Muscle of leg (tissue), 16 donors: ENCODE measurements at places on chromosomes 6 and 20. TPM values are rescaled to one million over a fixed set of nuclear protein-coding genes. Genes with fewer than 3 reads are reported as not detected.

Gene TFAP2B
- under 0.01 TPM for total RNA-seq

DNA sequence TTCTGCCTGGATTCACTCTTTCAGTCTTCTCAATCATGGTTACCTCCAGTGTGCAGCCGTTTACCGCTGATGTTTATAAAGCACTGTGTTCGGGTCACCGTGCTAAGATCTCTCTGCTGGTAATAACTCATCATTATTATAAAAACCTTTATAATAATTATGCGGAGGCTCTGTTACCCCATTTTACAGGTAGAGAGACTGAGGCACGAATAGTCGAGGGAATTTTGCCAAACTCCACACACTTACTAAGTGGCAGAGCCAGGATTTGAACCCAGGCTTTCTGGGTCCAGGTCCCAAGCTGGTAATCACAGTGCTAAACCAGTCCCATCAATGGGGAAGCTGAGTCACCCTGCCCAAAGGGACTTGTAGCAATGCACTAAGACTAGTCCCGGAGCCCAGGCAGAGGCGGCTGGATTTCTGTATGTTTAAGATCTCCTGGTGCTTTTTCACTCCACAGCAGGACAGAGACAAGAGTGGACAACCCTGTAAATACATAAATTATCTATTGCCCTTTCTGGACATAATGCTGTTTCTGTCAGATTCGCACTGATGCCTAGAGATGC is 48.1 kb downstream of the SYNJ2 start:
- no peak for DNase-seq
- H3K27me3 ChIP-seq: no peaks in the 10 kb centered on the region
- H3K27ac ChIP-seq: no peak overlapping the region
- H3K36me3 ChIP-seq: peaks cover 15% of the 10 kb centered on the region

DNA sequence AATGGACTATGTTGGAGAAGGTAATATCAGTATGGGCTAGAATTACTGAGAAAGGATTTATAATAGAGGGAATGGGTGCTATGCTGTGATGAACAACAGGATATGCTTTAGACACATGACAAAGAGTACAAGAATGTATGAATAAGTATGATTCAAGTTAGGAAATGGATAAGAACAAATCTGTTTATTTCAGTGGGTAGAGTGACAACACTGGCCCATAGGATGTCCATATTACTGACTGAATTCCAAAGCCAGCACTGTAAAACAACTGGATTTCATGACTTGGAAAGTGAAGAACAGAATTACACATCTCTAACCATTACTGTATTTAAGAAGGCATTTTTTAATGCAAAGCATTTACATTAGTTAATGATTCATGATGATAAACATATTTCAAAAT is 35.9 kb downstream of the EPM2A start:
- no peaks in the 10 kb centered on the region for H3K4me1 ChIP-seq
- no peak overlapping the region for H3K27ac ChIP-seq
- no peaks in the 10 kb centered on the region for H3K36me3 ChIP-seq
- H3K27me3 ChIP-seq: no peaks in the 10 kb centered on the region
- H3K4me3 ChIP-seq: no peak overlapping the region

- no peak overlapping the region for H3K4me3 ChIP-seq
- peak; percentile 81 for DNase-seq
- no peaks in the 10 kb centered on the region for H3K4me1 ChIP-seq
- H3K27me3 ChIP-seq: no peaks in the 10 kb centered on the region
- H3K36me3 ChIP-seq: no peaks in the 10 kb centered on the region
These were observed 42.5 kb upstream of the ASCC3 start for GRCh38 chr6:100923481-100924165.

GRCh38 chr6:42690151-42690702 is 32.2 kb downstream of the PRPH2 start:
- H3K4me1 ChIP-seq: peaks cover 3% of the 10 kb centered on the region
- peaks cover 55% of the 10 kb centered on the region for H3K36me3 ChIP-seq
- H3K27me3 ChIP-seq: no peaks in the 10 kb centered on the region
- no peak overlapping the region for H3K27ac ChIP-seq

Gene RNF144B
- total RNA-seq: 7.1 TPM

Gene PACSIN1
- 0.27 TPM for total RNA-seq

Gene KIAA1755
- total RNA-seq: 8.7 TPM

- no peak overlapping the region for H3K4me3 ChIP-seq
- DNase-seq: no peak
- H3K36me3 ChIP-seq: no peaks in the 10 kb centered on the region
- H3K27ac ChIP-seq: no peak overlapping the region
- H3K4me1 ChIP-seq: no peaks in the 10 kb centered on the region
These were observed 30.3 kb upstream of the OCSTAMP start for GRCh38 chr20:46580613-46581205.

Gene SLC18B1
- 12.1 TPM for total RNA-seq

- no peaks in the 10 kb centered on the region for H3K4me1 ChIP-seq
- no peaks in the 10 kb centered on the region for H3K36me3 ChIP-seq
- no peak for DNase-seq
- no peak overlapping the region for H3K4me3 ChIP-seq
These were observed 108.0 kb upstream of the MOCS1 start for GRCh38 chr6:40042232-40042631.

GRCh38 chr6:28597217-28597835 is 71.6 kb downstream of the GPX5 start:
- H3K4me1 ChIP-seq: no peaks in the 10 kb centered on the region
- H3K27me3 ChIP-seq: peaks cover 14% of the 10 kb centered on the region
- no peak overlapping the region for H3K27ac ChIP-seq
- H3K36me3 ChIP-seq: no peaks in the 10 kb centered on the region
